ENCODE measurements at places on chromosomes 2 and 18. TPM values are rescaled to one million over a fixed set of nuclear protein-coding genes. Genes with fewer than 3 reads are reported as not detected.

DNA sequence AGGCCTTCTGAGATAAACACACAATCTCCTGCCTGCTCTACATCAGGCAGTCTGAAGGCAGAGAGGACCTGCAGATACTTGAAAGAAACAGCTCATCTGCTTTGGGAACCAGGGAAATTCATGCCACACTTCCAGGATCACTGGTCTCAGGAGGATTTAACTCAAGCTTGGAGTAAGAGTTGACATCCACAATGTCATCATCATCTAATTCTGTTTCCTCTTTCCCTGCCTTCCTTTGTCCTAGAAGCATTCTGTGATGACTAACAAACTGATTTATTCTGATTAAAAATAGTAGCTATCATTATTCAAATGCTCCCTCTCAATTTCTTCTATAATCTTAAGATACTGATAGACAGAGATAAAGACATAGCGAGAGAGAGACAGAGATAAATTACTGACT, 766.8 kb downstream of the BCL11A start:
- H3K27me3 ChIP-seq: no peaks in the 10 kb centered on the region
- H3K27ac ChIP-seq: no peak overlapping the region
- H3K4me3 ChIP-seq: no peak overlapping the region
- no peak for DNase-seq

GRCh38 chr2:131038258-131039100, 54.8 kb downstream of the FAM168B start:
- H3K27me3 ChIP-seq: peaks cover 23% of the 10 kb centered on the region
- H3K27ac ChIP-seq: no peak overlapping the region
- no peak overlapping the region for H3K4me3 ChIP-seq
- H3K4me1 ChIP-seq: no peaks in the 10 kb centered on the region
- no peaks in the 10 kb centered on the region for H3K36me3 ChIP-seq

Gene PROC
- total RNA-seq: 1.7 TPM

DNA sequence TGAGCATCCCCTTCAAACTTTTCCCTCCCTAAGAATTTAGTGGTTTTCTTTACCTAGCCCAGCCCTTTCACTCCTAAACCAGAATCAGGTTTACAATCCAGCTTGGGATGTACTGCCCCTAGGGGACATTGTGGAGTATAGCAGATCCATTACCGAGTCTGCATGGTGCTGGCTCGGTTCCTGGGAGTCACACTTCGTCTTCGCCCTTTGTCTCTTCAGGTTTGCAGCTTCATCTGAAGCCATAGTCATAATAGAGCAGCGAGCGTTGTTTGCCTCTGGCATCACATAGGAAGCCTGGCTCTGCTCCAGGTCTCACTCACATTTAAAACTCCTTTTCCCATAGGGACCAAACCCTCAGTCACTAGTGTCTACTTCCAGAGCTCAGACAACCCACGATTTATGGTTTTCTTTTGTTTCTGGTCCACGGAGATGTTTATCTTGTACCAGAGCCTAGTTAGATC, 16.8 kb upstream of the LYPD6 start:
- no peaks in the 10 kb centered on the region for H3K4me1 ChIP-seq
- no peak overlapping the region for H3K4me3 ChIP-seq
- DNase-seq: peak; percentile 64
- no peaks in the 10 kb centered on the region for H3K27me3 ChIP-seq
- H3K27ac ChIP-seq: no peak overlapping the region

DNA sequence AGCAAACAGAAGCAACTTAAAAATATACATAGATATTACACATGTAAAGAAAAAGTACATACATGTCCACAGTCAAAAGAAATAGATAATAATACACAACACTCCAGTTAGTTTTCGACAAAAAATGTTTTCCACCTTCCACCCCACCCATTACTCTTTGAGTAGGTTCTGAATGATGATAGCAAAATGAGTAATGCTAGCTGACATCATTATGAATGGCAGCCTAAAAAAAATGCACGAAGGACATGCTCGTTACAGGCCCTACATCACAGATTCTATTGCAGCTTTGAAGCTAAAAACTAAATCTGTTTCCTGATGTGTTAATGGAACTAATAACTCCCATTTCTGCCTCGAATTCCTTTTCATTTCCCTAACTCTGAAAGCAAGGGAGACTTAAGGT, 578.7 kb upstream of the NETO1 start:
- no peaks in the 10 kb centered on the region for H3K4me1 ChIP-seq
- no peak for DNase-seq
- H3K27ac ChIP-seq: no peak overlapping the region
- no peak overlapping the region for H3K4me3 ChIP-seq
- no peaks in the 10 kb centered on the region for H3K36me3 ChIP-seq

Gene CNDP2
- total RNA-seq: 243 TPM

GRCh38 chr2:113966171-113966570, 76.3 kb downstream of the ACTR3 start:
- DNase-seq: no peak
- no peak overlapping the region for H3K27ac ChIP-seq
- H3K36me3 ChIP-seq: no peaks in the 10 kb centered on the region
- no peaks in the 10 kb centered on the region for H3K4me1 ChIP-seq

GRCh38 chr18:10030816-10031541, 117.2 kb downstream of the VAPA start:
- no peaks in the 10 kb centered on the region for H3K36me3 ChIP-seq
- H3K27ac ChIP-seq: no peak overlapping the region
- H3K27me3 ChIP-seq: no peaks in the 10 kb centered on the region
- no peaks in the 10 kb centered on the region for H3K4me1 ChIP-seq

GRCh38 chr2:96916646-96917543, 47.0 kb upstream of the SEMA4C start:
- H3K4me1 ChIP-seq: peaks cover 19% of the 10 kb centered on the region
- DNase-seq: no peak
- H3K36me3 ChIP-seq: no peaks in the 10 kb centered on the region
- peaks cover 2% of the 10 kb centered on the region for H3K27me3 ChIP-seq
- H3K27ac ChIP-seq: no peak overlapping the region
- no peak overlapping the region for H3K4me3 ChIP-seq

GRCh38 chr2:152755029-152755428, 36.6 kb downstream of the ARL6IP6 start:
- DNase-seq: peak; percentile 76
- no peaks in the 10 kb centered on the region for H3K27me3 ChIP-seq

Gene C2orf42
- 9.4 TPM for total RNA-seq

GRCh38 chr2:230262246-230262645, 36.7 kb downstream of the SP140 start:
- H3K4me1 ChIP-seq: peaks cover 2% of the 10 kb centered on the region
- no peak overlapping the region for H3K27ac ChIP-seq
- DNase-seq: no peak
- no peak overlapping the region for H3K4me3 ChIP-seq

DNA sequence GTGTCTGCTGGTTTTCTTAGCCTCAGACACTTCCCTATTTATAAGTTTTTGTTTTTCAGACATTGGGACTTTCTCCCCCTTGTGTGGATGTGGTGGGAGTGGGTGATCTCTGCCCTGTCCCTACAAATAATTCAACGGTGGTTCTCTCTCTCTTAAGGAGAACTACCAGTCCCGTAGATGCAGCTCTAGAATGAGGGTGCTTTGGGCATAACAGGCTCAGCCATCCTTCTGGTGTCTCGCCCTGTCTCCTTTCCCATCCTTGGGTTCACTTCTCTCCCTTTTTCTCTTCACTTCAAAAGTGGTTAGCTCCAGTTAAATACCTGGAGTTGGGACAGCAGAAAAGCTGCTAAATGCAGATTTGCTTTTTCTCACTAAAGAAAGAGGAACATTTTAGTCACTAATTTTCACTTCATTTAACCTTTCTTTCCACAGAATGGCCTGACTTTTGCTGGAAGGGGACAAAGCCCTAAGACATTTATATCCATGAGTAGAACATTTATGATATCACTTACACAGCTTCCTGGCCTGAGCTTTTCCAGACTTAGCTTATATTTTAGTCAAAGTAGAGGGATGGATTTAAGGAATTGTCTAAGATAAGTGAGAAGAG, 121.2 kb upstream of the CXCR4 start:
- no peak for DNase-seq
- H3K4me3 ChIP-seq: no peak overlapping the region
- no peaks in the 10 kb centered on the region for H3K4me1 ChIP-seq
- H3K36me3 ChIP-seq: no peaks in the 10 kb centered on the region

GRCh38 chr2:15642011-15642814, 50.5 kb downstream of the DDX1 start:
- peaks cover 6% of the 10 kb centered on the region for H3K36me3 ChIP-seq
- no peaks in the 10 kb centered on the region for H3K27me3 ChIP-seq
- no peak overlapping the region for H3K27ac ChIP-seq
- no peaks in the 10 kb centered on the region for H3K4me1 ChIP-seq
- no peak for DNase-seq

- H3K4me1 ChIP-seq: no peaks in the 10 kb centered on the region
- H3K27me3 ChIP-seq: no peaks in the 10 kb centered on the region
These were observed 9.5 kb downstream of the PSD4 start for GRCh38 chr2:113183264-113183663.

Gene CD8B
- total RNA-seq: 0.35 TPM

Gene C2orf81
- 3.8 TPM for total RNA-seq

Gene RNF138
- total RNA-seq: 91.3 TPM

GRCh38 chr2:118240276-118240675, 152.0 kb downstream of the INSIG2 start:
- no peaks in the 10 kb centered on the region for H3K27me3 ChIP-seq
- DNase-seq: no peak
- H3K4me3 ChIP-seq: no peak overlapping the region
- H3K36me3 ChIP-seq: no peaks in the 10 kb centered on the region
- no peaks in the 10 kb centered on the region for H3K4me1 ChIP-seq

GRCh38 chr2:198698230-198698629, 759.5 kb downstream of the SATB2 start:
- no peak overlapping the region for H3K4me3 ChIP-seq
- no peaks in the 10 kb centered on the region for H3K27me3 ChIP-seq
- DNase-seq: no peak
- H3K27ac ChIP-seq: no peak overlapping the region
- H3K4me1 ChIP-seq: no peaks in the 10 kb centered on the region

Gene CCDC138
- 31.6 TPM for total RNA-seq

DNA sequence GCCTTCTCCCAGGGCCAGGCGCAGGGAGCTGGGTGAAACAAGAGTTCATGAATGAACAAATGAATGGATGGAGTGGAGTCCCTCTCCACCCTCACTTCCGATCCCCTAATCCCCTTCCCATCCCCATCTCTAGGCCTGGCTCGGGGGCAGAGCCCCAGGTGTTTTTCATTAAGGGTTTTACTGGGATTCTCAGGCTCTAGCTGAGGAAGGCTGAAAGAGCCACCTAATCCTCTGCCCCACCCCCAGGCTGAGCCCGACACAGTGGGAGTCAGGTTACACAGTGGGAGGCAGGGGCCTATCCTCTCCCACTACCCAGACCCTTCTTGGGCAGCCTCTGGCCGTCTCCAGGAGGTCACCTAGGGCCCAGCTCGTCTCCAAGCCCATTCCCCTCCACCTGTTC, 36.1 kb downstream of the SDC1 start:
- H3K4me3 ChIP-seq: no peak overlapping the region
- H3K27me3 ChIP-seq: no peaks in the 10 kb centered on the region
- H3K4me1 ChIP-seq: no peaks in the 10 kb centered on the region
- H3K27ac ChIP-seq: no peak overlapping the region

Gene DNAJC5G
- 1.4 TPM for total RNA-seq

DNA sequence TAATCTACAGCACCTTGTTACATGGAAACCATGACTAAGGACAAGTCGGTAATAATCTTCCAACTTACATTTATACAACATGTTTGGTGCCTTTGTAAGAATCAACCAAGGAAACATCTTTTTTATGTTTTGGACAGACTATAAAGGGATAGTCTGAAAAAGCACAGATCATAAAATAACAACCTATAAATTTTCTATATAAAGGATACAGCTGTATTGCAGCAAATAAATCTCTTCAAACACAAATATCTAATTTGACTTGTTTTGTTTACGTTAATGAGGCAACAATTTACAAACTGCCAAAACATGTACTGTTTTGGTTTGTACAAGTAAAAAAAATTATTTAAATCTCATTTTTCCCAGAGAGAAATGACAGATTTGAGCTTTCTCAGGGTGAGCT, 92.5 kb downstream of the SRBD1 start:
- H3K36me3 ChIP-seq: no peaks in the 10 kb centered on the region
- H3K27ac ChIP-seq: no peak overlapping the region
- no peaks in the 10 kb centered on the region for H3K27me3 ChIP-seq
- no peak overlapping the region for H3K4me3 ChIP-seq
- H3K4me1 ChIP-seq: no peaks in the 10 kb centered on the region

DNA sequence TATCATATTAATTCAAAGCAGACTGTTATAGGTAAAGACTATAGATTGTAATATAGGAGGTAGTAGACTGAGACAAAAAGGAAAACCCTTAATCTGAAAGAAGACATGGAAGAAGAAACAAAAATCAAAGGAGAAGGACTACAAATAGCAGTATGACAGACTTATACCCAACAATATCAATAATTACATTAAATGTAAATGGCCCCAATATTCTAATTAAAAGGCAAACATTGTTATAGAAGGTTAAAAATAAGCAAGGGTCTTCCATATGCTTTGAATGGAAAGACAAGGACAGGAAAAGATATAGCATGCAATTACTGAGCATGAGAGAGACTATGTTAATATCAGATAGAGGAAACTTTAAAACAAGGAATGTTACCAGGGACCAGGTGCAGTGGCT, 109.5 kb upstream of the BCL2L11 start:
- H3K27ac ChIP-seq: no peak overlapping the region
- H3K4me3 ChIP-seq: no peak overlapping the region
- no peaks in the 10 kb centered on the region for H3K27me3 ChIP-seq
- no peaks in the 10 kb centered on the region for H3K4me1 ChIP-seq
- H3K36me3 ChIP-seq: no peaks in the 10 kb centered on the region

- H3K27ac ChIP-seq: no peak overlapping the region
- no peaks in the 10 kb centered on the region for H3K36me3 ChIP-seq
- no peaks in the 10 kb centered on the region for H3K4me1 ChIP-seq
These were observed 141.4 kb downstream of the BCL2 start for GRCh38 chr18:63177919-63178821.

GRCh38 chr18:23114911-23115310, 20.4 kb upstream of the CABLES1 start:
- no peak for DNase-seq
- H3K4me1 ChIP-seq: no peaks in the 10 kb centered on the region
- H3K27ac ChIP-seq: no peak overlapping the region
- H3K36me3 ChIP-seq: no peaks in the 10 kb centered on the region
- H3K4me3 ChIP-seq: no peak overlapping the region
- H3K27me3 ChIP-seq: no peaks in the 10 kb centered on the region

Gene ABCB11
- not detected for total RNA-seq

DNA sequence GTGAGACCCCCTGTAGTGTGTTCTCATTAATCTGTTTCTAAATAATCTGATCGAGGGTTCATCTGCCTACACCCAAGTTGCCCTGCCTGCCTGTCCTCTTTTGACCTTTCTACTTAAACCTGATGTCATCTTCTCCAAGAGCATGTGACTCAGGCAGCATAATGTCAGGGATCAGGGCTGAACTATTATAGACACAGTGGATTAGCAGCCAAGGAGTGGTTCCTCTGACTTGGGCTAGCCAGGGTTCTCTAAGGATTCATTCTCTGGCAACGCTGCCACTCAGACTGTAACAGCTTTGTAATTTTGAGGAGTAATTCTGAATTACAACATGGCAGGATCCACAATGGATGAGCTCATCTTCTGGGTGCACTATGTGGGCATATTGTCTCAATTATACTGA, 124.0 kb downstream of the MDH1 start:
- H3K4me3 ChIP-seq: no peak overlapping the region
- no peak overlapping the region for H3K27ac ChIP-seq
- no peak for DNase-seq
- no peaks in the 10 kb centered on the region for H3K27me3 ChIP-seq
- H3K36me3 ChIP-seq: no peaks in the 10 kb centered on the region
- H3K4me1 ChIP-seq: no peaks in the 10 kb centered on the region

Measured in H1 (cell line).